ENCODE measurements at places on chromosomes 1 and 21. TPM values are rescaled to one million over a fixed set of nuclear protein-coding genes. Genes with fewer than 3 reads are reported as not detected.

- DNase-seq = no peak
Measured at GRCh38 chr1:170583186-170583585, 51.2 kb downstream of the GORAB start.

- DNase-seq = no peak
Measured at GRCh38 chr1:43536196-43536863, 5.6 kb downstream of the PTPRF start.

CELA3A gene
- not detected for total RNA-seq

AHCYL1 gene
- total RNA-seq = 73.8 TPM

TMOD4 gene
- 0.76 TPM for total RNA-seq

GRCh38 chr1:196319301-196319700, 288.9 kb downstream of the KCNT2 start:
- DNase-seq = no peak

DNA sequence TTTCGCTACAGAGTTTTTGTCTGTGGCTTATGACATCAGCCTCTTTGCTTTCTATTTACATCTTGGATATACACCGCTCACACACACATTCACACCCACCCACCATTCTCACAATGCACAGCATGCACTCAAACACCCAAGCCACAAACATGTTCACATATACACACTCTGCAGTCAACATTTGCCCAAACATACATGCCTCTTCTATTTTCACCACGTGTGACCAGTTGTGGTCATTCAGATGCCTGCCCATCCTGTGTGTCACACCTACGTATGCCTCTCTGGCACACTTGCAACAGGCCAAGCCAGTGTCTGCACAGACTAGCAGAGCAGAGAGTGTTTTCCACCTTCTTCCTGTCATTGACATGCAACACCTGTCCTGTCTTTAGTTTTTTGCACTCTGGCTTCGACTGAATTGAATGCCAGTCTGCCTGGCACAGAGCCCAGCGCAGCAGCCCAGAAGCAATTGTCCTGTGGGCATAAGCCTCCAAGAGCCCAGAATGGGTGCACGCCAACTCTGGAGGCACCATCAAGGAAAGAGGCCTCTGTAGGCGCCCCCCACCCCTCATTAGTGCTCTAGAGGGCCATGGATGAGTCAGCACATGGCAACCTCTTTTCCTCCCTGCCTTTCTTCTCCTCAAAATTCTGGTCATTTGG, 37.7 kb upstream of the LRRN2 start:
- DNase-seq = no peak

B3GALT5 gene
- total RNA-seq = 0.25 TPM

- DNase-seq = no peak
Measured at GRCh38 chr1:46136711-46137110, 4.3 kb upstream of the PIK3R3 start.

- DNase-seq = no peak
Measured at GRCh38 chr1:154620751-154621150, 12.8 kb upstream of the ADAR start.

TRIM67 gene
- total RNA-seq = 3.9 TPM

MPZ gene
- 16.4 TPM for total RNA-seq

GRCh38 chr1:233707153-233707879, 93.4 kb downstream of the KCNK1 start:
- DNase-seq = no peak

MRPL55 gene
- 61.5 TPM for total RNA-seq

- peak; percentile 72 for DNase-seq
Measured at GRCh38 chr1:163069142-163069541, at the start of gene RGS4. RGS4 (plus strand) TSS chr1:163069361; CDS start chr1:163069485, 124 bp downstream.
